ENCODE measurements at places on chromosomes 6 and 20. TPM values are rescaled to one million over a fixed set of nuclear protein-coding genes. Genes with fewer than 3 reads are reported as not detected.

PRRT1 gene
- 0.95 TPM for total RNA-seq

STX11 gene
- 2.6 TPM for total RNA-seq

WFDC5 gene
- total RNA-seq: not detected

WFDC10A gene
- not detected for total RNA-seq

LY6G5B gene
- 4.3 TPM for total RNA-seq

WFDC10B gene
- total RNA-seq: not detected

OR2H1 gene
- not detected for total RNA-seq

PSORS1C1 gene
- total RNA-seq: 3.7 TPM

VAPB gene
- total RNA-seq: 48.3 TPM

EPHA7 gene
- total RNA-seq: 0.04 TPM

TCF21 gene
- not detected for total RNA-seq

ZKSCAN8 gene
- total RNA-seq: 3.7 TPM

COL11A2 gene
- 1.5 TPM for total RNA-seq

PPP1R3D gene
- 1.1 TPM for total RNA-seq

HLA-DRB5 gene
- not detected for total RNA-seq

IGF2R gene
- total RNA-seq: 30.1 TPM

ASXL1 gene
- 26.8 TPM for total RNA-seq

PHACTR1 gene
- 0.06 TPM for total RNA-seq

DBNDD2 gene
- total RNA-seq: 28.8 TPM

SLC22A3 gene
- 44.9 TPM for total RNA-seq

NANP gene
- total RNA-seq: 8.4 TPM

DNAH8 gene
- total RNA-seq: not detected

NHLRC1 gene
- total RNA-seq: 1.3 TPM

GPSM3 gene
- 0.40 TPM for total RNA-seq

ZMYND8 gene
- total RNA-seq: 13.5 TPM

ZNF133 gene
- total RNA-seq: 11.8 TPM

CDC5L gene
- total RNA-seq: 12.5 TPM

XKR7 gene
- 0.02 TPM for total RNA-seq

All from A549 treated with ZK216348 at 1 μM for 4 hours (cell line).